Stimulated activated CD4-positive, alpha-beta T cell treated with anti-CD3 and anti-CD28 coated beads, TNF-alpha, amount 100 ng/mL, for 4 hours (primary cell): ENCODE measurements at places on chromosomes 1 and 21.

GRCh38 chr1:99573431-99574217, 72.3 kb upstream of the PALMD start:
- no peak for DNase-seq

DNA sequence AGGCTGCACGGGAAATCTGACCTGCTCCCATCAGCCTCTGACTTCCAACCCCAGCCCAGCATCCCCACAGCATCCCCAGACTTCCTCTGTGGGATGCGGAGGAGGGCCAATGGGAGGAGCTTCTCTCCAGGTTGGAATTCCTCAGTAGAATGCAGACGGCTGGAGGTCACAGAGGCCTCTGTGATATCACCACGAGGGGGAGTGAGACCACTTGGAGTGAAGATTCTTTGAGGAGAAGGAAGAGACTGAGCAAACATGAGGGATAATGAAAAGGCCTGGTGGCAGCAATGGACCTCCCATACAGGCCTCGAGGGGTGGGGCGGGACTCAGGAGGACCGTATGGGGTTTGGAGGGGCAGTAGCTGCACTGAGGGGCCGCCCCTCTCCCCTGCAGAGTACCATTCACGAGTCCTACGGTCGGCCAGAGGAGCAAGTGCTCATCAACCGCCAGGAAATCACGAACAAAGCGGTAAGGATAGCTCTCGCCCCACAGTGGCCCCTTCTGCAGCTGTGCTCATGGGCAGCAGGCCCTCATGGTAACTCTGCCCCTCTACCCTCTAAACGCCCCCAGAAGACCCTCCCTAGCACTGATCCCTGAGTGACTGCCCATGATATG, at the start of gene CATSPER4:
Gene CATSPER4 (plus strand): TSS at position 230 of the 615 bp plus-strand sequence. CDS start 26 bp downstream, at position 256.
- DNase-seq: no peak

GRCh38 chr1:193123751-193124150, 1.9 kb downstream of the CDC73 start:
- DNase-seq: no peak

- DNase-seq: no peak
Observed at GRCh38 chr1:53273526-53273925, 35.2 kb upstream of the MAGOH start.

DNA sequence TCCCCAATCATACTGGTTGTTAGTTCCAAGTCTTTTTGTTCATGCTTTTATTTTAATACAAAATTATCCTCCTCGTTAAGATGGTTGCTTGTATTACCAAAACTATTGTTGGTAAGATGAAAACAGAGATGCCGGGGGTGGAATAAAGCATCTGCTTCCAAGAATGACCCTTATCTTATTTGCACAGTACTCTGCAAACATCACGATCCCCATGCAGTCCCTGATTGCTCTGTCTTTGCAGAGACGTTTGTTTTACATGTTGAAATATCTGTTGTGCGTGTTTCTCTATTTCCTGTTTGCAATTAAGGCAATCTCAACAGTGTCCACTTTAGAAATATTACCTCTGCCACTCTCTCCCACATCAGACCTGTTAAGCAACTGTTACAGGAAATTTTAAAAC, 141.3 kb upstream of the NCAM2 start:
- no peak for DNase-seq
